Suppressor macrophage treated with lipopolysaccharide for 1 hour (primary cell): ENCODE measurements at places on chromosomes 3 and 15.
A peak's percentile ranks its signal among the peaks of the same experiment; 100 is the strongest.

DNA sequence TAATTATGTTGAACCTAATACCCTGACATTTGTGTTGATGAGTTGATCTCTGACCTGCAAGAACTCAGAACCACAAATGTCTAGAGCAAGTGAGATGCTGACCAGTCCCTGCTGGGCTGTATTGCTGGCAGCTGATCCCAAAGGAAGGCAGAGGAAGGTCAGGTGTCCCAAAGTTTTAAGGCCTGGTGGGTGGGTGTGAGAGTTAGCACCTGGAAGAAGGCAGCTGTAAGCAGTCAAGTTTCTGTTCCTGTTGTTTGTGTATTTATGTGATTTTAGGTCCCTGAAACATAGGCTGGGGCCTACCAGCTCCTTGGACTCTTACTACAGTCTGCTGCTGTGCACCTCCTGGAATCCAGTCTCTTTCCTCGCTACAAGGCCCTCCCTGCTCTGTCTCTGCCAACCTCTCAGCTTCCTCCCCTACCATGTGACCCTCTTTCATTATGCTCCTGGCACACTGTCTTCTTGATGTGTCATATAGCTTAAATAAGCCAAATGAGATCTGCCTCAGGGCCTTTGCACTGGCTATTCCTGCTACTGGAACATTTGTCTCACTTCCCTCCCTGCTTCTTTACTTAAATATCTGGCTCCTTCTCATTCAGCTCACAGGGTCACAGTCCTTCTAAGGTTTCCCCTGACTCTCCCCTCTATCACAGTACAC, 31.0 kb upstream of the ATOSA start:
- DNase-seq, result no peak

GRCh38 chr3:69329892-69330291, 56.0 kb downstream of the FRMD4B start:
- DNase-seq, result peak; percentile 40

GRCh38 chr3:62068337-62068736, 305.0 kb downstream of the FEZF2 start:
- DNase-seq, result no peak

GRCh38 chr15:94235646-94236045, 4.3 kb downstream of the MCTP2 start:
- DNase-seq, result peak; percentile 47

- DNase-seq, result no peak
Observed at GRCh38 chr3:133444423-133444774, 44.5 kb downstream of the BFSP2 start.

DNA sequence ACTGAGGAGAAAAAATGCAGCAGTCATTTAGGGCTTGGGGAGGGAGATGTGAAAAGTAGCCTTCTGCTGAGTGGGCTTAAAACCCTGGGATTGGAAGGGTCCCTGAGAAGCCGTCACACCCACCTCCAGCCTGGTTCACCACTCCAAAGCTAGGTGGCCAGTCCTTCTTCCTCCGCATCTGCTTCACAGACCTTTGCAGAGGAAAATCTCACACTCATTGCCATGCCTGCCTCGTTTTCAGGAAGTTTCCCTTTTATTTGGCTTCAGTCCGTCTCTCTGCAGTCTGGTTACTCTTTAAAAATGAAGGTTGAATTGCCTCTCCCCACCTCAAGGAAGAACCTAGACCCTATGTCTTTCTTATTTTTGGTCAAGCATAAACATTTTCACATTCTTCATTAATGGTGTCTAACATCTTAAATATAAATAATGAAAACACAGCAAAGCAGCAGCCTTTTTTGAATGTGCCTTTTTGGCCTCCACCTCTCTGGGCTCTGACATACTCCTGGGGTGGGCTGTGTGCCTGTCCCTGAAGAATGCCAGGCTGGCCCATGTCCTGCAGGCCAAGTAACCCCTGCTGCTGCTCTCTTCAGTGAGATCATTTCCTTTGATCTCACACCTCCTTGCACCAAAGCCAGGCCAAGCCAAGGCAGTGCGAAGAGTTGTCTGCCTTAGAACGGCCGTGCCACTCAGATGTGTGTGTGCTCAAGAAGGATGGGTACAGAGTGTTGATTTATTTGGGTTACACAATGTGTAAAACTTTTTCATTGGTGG, 11.0 kb downstream of the MRAS start:
- DNase-seq, result no peak

- no peak for DNase-seq
Observed at GRCh38 chr15:28019594-28020309, 79.4 kb downstream of the OCA2 start.

DNA sequence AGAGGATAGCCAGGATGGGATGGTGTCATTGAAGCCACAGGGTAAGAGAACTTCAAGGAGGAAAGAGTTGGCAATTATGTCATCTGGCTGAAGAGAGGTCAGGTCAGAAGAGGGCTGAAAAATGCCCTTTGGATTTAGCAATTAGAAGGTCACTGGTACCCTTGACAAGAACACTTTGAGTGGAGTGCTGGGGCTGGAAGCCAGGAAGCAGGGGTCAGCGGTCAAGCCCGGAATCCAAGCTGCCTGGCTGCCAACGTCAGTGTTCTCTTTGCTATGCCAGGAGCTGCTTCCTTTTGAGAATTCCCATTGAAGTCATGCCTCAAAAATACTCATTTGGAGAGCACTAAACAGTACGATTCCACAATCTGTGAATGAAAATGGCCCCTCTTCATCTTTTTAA, 386.5 kb downstream of the SHQ1 start:
- DNase-seq, result no peak
